ENCODE measurements at places on chromosomes 4 and X. TPM values are rescaled to one million over a fixed set of nuclear protein-coding genes. Genes with fewer than 3 reads are reported as not detected.
A peak's percentile ranks its signal among the peaks of the same experiment; 100 is the strongest.

- no peak for DNase-seq
Observed at GRCh38 chr4:100162027-100162685, 28.1 kb downstream of the DDIT4L start.

GRCh38 chr4:125313497-125313896, 1.3 kb upstream of the FAT4 start:
- DNase-seq, result no peak

DNA sequence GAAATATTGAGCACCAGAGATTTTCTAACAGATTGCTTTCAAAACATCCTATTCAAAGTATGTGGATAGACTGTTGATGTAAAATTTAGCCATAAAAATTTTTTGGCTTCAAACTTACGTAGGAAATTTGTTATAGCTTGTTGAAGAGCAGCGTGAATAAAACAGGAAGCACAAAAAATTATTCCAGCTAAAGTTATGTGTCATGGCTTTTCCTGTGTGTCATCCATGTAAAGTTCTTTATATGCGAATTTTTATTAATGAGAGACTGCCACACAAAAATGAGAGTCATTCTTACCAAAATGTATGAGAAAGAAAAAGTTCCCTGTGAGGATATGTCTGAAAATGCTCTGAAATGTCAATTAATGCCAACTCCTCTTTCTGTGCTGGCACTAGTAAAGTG, 19.5 kb downstream of the EPGN start:
- DNase-seq, result no peak

The ATOH1 gene
- not detected for total RNA-seq

GRCh38 chr4:88002786-88003185, 4.6 kb upstream of the PKD2 start:
- no peak for DNase-seq

DNA sequence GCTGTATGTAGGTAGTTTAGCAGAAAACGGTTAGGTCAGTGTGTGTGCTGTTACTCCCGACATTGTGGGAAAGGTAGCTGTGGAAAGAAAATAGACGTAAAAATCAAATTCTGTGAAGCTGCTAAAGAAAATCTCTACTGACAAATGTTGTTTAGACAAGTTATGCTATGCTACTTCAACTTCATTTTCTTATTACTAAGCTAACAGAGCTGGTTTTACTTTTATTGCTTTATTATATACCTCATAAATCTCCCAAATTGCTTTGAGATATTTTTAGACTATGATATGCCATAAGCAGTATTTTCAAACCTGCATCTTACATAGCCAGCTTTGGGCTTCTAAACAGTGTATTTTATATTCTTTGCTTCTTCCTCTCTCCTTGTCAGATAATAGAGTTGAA, 108.2 kb upstream of the PACRGL start:
- DNase-seq, result no peak

- DNase-seq, result no peak
Observed at GRCh38 chrX:129741880-129742758, 3.3 kb downstream of the XPNPEP2 start.

GRCh38 chr4:124276461-124276860, 436.1 kb downstream of the ANKRD50 start:
- no peak for DNase-seq

The ITM2A gene
- total RNA-seq, result 1.3 TPM

The ZXDA gene
- total RNA-seq, result 2.2 TPM

DNA sequence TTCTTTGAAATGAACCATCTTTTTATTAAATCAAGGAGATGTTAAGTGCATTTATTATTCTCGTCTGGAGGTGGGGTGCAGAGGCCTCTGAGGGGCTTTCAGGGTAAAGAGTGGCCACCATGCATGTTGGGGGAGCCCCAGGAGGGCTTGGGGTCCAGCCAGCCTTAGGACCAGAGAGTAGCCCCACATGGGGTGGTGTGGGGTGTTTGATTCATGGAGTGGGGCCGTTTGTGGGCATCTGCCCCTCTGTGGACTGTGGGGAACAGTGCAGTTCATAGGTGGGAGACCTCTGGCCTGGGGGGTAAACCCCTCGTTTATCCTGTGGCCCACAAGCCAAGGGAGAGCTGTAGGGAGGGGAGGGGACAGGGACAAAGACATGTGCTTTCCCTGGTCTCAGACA, 26.9 kb downstream of the HTRA3 start:
- peak; percentile 15 for DNase-seq

The PABPC4L gene
- total RNA-seq, result 0.16 TPM

GRCh38 chr4:55762819-55763218, 56.8 kb upstream of the EXOC1L start:
- DNase-seq, result no peak

The CYBB gene
- total RNA-seq, result 5.7 TPM

- no peak for DNase-seq
Observed at GRCh38 chr4:25590171-25590570, 65.5 kb upstream of the SLC34A2 start.

GRCh38 chr4:144154044-144154443, 13.5 kb upstream of the GYPA start:
- no peak for DNase-seq

GRCh38 chr4:149296503-149296902, 519.1 kb downstream of the IQCM start:
- DNase-seq, result no peak

- peak; percentile 68 for DNase-seq
Observed at GRCh38 chr4:1746265-1746691, 25.0 kb downstream of the TACC3 start.

DNA sequence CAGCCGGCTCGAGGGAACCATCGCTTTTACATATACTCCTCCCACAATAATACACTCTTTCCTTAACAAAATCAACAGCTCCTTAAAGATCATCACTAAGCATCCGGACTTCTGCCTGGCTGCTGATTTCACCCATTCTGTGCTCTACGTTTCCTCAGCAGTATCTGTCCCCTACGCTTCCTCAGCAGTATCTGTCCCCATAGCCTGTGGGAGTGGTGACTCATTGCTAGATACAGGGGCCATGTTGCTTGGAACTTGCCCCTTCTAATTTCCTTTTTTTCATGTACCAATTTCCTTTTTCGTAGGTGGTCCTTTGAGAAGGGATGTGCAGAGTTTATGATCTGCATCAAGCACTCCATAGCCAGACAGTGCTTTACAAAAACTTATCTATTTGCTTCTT, 18.6 kb downstream of the MAP3K15 start:
- DNase-seq, result no peak

DNA sequence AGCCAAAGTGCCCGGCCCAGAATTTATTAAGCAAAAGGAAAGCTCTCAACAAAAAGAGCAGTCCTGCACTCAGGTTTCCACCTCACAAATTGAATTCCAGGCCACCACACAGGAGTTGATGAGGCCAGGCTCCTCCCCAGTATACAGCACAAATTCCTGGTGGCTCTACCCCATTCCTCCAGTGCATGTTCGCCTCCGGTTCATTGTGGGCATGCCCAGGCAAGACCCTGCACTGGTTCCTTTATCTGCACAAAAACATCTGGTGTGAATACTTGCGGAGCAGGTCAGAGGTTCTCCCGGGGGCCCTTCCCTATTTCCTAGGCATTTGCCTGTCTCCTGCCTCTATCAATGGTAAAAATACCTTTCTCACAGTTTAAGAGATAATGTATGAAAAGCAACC, 195.2 kb upstream of the ANXA10 start:
- DNase-seq, result no peak

Data from right lobe of liver (tissue), 6 donors.